Fibroblast of skin of scalp (primary cell): ENCODE measurements at places on chromosomes 12 and 14.

DNA sequence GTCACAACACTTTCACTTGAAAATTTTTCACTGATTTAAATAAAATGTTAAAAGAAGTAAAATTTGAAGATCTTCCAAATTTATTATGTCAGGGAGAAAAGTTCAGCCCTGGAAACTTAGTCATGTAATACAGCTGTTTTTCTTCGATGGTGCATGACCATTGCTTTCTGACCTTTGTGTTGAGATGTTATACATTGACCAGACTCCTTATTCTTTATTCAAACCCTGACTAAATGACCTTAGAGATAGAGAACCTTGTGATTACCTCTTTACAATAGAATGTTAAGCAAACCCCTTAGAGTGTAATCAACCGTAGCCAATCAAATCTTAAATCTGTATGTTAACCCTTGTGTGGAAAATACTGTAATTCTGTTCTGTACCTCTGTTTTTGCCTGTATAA lies 34.5 kb downstream of the PLCZ1 start:
- no peak for DNase-seq

DNA sequence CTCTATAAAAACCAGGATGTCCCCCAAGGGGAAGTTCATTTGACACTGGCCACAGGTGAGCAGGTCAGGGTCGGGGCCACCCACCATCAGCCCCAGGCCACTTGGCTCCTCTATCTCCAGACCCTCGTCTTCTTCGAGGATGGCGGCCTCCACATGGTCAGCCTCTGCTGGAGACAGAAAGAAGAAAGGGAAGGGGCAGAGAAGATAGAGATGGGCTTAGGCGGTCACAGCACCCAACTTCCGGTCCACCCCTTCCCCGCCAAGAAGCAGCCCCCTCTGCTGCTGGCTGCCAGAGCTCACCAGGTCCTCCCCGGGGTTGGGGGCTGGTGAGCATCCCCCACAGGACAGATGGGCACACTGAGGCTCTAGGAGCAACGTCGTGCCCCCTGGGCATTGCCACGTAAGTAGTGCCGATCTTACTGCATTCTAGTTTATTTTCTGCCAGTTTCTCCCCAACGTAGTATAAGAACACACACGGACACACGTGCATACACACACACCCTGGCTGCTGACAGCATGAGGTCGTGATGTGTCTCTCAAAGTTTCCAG lies 14.2 kb downstream of the BCL11B start:
- DNase-seq = no peak

DNA sequence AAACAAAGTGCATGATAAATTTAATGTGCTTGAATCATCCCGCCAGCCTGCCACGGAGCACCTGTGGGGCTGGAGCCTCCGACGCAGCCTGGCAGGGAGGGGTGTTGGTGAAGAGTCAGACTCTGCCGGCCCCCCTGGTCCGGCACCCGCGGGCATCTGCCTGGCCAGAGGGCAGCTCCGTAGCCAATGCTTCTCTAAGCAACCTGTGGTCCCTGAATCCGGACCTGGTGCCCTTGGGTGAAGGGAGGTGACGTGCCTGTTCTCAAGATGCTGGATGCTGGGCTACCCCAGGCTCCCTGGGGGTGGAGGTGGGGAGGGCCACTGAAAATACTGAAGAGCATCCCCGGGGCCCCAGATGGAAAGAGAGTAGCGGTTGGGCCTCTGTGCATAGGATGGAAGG lies 158.6 kb upstream of the C14orf180 start:
- no peak for DNase-seq

DNA sequence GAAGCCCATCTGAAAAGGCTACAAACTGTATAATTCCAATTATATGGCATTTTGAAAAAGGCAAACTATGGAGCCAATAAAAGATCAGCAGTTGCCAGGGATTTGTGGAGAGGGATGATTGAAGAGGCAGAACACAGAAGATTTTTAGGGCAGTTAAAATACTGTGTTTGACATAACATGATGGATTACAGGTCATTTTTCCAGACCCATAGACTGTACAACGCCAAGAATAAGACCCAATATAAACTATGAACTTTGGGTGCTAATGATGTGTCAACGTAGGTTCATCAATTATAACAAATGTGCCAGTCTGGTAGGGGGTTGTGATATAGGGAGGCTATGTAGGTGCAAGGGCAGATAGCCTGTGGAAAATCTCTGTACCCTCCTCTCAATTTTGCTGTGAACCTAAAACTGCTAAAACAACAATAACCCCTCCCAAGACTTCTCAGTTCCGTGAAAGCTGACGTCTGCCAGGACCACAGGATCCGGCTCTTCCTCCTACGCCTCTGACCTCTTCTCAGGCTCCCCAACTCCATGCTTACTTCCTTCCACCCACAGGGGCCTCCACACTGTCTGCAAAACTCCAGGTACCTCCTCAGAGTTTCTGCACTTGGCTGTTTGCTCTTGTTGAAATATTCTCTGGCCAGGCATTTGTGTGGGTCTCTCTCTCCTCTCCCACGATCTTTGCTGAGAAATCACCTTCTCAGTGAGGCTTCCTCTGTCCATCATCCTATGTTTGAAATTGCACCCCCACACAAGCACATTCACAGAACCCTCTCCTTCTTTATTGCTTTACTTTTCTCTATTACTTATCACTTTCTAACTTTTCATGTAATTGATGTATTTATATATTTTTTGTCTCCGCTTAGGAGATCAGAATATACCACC lies 131.4 kb downstream of the BBS10 start:
- DNase-seq = no peak

- no peak for DNase-seq
Observed at GRCh38 chr14:35045798-35046047, 349 bp upstream of the FAM177A1 start.

GRCh38 chr12:100671396-100672074 lies 98.1 kb downstream of the GAS2L3 start:
- no peak for DNase-seq

DNA sequence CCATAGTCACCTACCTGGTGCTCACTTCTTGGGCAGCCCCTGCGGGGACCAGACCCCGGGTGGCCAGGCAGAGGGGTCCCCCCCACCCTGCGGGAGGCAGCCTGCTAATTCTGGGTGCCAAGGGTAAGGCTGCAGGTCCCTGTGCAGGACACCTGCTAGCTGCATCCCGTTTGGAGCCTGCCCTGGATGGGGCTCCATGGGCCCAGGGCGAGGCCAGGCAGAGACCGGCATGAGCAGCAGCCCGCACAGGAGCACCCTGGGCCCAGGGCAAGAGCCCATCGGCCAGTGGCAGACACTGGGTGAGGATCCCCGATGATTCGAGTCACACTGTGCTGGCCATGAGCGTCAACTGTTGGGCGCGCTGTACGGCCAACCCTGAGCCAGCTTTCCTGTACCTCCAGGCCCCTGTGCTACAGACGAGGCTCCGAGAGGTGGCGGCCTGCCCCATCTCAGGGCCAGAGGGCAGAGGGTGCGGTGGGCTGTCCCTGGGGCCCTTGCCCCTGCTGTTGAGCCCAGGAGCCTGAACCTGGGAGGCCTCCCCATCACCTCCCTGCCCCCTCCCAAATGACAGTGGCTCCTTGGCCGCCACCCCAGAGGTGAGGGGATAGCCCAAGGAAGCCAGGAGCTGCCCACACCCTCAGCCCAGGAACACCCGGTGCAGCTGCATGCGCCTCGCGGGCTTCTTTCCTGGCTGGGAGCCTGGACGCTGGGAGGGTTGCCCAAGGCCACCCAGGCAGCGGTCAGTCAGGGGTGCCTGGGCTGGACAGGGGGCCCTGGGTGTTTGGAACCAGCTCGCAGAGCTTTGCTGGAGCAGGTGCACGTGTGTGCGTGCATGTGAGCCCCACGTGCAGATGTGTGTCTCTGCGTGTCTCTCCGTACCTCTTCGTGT lies 47.7 kb downstream of the CYP46A1 start:
- no peak for DNase-seq

DNA sequence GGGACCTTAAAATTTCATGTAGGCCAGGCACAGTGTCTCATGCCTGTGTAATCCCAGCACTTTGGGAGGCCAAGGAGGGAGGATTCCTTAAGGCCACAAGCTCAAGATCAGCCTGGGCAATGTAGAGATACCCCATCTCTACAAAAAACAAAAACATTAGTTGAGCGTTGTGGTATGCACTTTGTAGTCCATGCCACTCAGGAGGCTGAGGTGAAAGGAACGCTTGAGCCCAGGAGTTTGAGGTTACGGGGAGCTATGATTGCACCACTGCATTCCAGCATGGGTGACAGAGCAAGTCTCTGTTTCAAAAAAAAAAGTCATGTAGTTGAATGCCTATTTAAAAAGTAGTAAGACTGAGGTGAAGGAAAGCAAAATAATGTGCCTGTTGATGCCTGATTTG lies 83.5 kb downstream of the TTC6 start:
- DNase-seq = no peak

DNA sequence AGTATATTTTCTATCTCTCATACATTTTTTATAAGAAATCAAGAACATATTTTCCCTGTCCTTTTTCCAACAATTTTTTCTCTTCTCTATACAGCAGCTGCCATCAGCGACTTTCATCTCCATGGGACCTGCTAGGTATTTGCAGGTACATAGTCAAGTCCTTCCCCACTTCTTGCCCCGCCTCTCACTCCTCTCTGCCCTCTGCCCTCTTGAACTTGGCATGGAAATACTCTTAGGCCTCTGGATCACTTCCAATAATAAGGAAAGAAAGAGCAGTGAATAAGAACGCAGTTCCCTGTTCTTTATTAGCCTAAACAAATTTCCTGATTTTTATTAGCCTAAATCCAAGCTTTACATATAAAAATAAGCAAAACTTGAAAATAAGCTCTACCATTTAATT lies 353.1 kb downstream of the SEC23A start:
- DNase-seq = no peak

GRCh38 chr12:46005823-46006222 lies 15.4 kb upstream of the SCAF11 start:
- no peak for DNase-seq

DNA sequence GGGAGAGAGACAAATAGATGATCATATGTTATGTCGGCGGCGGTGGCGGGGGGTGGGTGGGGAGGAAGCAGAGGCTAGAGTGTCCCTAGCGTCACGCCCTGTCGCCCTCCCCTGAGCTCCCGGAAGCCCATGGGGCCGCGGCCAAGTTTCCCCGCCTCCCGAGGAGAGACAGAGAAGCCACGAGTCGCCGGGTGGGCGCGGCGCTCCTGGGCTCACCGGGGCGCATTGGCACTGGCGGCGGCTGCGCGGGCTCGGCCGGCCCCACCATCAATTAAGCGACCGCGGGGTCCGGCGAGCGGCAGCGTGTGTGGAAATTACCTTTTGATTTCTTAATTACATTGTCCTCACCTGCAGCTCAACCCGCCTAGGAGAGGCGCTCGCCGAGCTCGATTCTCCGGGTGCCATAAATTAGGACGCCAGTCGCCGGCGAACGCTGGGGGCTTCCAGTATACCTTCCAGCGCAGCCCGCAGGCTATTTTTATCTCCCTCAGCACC lies 119.9 kb upstream of the LHX5 start:
- DNase-seq = no peak

- no peak for DNase-seq
Observed at GRCh38 chr12:47302111-47302671, 222.4 kb upstream of the AMIGO2 start.

- DNase-seq = no peak
Observed at GRCh38 chr14:103385929-103386712, 906 bp downstream of the MARK3 start.

- DNase-seq = no peak
Observed at GRCh38 chr14:99248761-99249171, 23.2 kb downstream of the BCL11B start.

DNA sequence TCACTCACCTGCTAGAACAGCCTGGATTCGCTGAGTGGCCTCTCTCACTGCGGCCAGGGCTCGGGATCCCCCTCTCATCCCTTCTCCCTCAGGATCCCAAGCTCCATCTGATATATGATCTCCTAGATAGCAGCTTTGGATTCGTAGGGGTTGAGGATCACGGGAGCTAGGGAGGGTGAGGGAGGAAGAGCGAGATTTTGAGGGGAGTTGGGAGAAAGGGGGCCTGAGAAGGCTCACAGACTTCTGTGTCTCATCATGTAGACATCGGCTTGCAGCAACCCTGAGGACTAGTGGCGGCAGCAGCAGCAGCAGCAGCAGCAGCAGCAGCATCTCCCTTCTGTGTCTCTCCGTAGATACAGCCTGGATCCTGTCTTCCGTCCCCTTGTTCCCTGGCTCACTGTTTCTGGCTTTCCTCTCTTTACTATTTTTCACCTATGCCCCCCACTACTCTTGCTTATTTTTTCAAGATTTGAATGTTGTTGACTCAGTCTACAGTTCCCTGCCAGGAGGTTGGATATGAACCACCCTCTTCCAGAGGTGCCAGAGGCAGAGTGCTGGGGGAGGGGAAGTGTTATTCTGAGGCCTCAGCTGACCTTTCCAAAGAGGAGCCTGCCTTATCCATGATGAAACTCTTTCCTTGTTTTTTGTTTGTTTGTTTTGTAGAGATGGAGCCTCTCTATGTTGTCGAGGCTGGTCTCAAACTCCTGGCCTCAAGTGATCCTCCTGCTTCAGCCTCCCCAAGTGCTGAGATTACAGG lies at the start of gene CIROP:
TSS of gene CIROP (minus strand) at position 399 of the 757 bp plus-strand sequence. CDS start at position 330, 69 bp downstream.
- DNase-seq = no peak

GRCh38 chr14:41960281-41960680 lies 353.6 kb downstream of the LRFN5 start:
- peak; percentile 13 for DNase-seq

GRCh38 chr12:99042226-99042625 lies 397.1 kb downstream of the APAF1 start:
- no peak for DNase-seq

DNA sequence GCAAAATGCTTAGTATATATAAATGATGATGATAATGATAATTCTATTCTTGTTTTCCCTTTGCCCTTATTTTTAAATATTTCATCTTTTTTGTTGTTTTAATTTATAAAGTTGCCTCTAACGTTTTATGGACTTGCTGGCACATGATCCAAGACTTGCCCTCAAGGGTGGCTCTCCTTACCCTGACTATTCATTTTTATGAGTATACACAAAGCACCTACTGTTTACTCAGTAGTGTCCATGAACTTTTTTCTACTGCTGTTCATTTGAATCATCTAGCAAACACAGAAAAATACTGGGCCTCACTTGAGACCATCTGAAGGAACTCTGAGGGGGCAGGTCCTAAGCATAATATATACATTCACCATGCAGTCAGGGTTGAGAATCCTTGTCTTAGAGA lies 276.2 kb downstream of the AACS start:
- DNase-seq = no peak
